ENCODE measurements at places on chromosomes 3 and 15.

GRCh38 chr15:99096894-99097426 is 7.9 kb upstream of the SYNM start:
- DNase-seq: no peak

DNA sequence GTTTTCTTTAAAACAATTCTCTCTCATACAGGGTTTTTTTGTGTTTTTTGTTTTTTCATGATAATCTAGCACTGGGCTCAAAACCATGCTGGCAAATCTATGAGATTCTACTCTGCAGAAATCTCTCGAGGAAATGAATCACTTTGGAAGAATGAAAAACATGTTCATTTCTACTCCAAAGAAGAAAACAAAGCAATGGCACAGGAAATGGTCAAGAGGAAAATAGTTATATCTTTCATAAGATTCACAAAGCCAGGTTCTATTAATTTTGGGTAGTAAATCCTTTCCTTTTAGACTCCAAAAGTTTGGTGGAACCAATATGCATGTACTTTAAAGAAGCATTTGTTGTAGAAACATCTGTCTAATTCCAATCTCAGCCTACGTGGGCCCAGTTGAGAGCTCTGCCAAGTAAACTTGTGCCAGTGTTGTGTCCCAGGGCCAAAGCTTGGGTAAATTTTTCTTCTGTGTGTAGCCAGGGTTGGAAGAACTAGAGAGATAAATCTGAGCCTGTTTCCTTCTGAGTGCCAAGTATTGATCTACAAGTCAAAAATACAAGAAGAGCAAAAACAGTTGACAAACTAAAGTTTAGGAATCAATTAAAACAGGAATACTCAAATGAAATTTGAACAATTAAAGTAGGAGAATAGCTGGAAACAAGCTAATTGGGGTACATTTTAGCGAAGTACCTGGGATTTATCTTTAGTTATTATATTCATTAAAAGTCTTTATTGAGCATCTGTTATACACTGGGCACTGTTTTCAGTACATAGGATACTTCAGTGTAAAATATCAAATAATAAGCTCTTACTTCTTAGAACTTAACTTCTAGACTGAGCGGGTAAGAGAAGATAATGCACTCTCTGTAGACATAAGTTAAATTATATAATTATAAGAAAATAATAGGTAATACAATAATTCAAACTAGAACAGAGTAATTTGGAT is 657.5 kb upstream of the NECTIN3 start:
- no peak for DNase-seq

DNA sequence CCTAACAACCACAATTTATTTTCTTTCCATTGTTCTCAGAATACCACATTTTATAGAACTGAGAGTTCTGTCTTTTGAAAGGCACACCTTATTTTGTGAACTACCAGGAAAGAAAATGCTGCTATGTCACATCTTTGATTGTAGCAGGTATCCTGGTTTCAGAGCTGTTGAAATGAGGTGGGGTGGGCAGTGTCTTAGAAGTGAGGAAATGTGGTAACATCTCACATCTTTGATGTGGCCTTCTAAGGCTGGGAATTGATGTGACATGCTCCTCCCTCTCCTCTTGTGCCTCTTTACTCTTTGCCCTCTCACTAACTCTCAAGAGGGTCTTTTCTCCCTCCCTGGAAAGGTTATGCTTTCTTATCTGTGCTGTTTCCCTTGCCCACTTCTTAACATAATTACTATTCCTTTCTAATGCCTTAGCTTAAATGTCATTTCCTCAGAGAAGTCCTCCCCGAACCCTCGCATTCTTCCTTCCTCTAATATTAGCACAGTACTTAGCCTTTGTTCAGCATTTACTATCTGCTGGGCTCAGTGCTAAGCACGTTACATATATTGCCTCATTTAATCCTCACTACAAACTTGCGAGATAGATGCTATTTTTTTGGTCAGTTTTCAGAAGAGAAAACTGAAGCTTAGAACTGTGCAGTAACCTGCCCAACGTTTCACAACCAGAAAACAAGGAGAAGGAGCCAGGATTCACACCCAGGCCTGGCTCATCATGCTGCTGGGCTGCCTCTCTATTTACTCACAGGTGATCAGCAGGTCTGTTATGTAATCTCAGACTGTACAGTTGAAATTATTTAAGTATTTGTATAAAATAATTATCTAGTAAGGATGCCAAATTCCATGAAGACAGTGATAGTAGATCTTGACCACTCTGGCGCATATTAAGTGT is 24.0 kb upstream of the SPTSSB start:
- no peak for DNase-seq

DNA sequence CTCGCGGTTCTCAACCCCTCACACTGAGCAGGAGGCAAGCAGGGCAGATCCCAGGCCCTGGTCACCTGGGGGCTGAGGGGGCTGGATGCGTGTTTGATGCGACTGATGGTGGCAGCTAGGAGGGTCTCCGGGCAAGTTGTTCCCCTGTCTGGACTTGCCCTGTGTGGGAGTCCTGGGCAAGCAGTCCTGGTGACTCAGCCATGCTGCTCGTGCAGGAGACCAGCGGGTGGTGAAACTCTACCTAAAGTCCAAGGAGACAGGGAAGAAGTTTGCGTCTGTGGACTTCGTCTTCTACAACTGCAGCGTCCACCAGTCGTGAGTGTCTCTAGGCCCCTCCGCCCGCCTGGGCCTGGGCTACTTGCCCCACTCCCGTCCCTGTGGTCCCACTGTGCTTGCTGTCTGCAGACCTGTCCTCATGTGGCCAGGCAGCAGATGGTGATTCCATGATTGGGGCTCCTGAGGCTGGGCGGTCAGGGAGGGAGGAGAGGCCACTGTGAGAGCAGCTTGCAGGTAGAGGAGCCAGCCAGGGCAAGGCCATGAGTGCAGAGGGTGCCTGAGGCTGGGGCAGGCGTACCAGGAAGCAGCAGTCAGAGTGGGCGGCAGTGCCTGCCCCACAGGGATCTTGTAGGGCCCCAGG is 23.1 kb downstream of the PLXNA1 start:
- no peak for DNase-seq
